CD4-positive, alpha-beta memory T cell (primary cell): ENCODE measurements at places on chromosomes 12 and 14.

- DNase-seq: no peak
Measured at GRCh38 chr12:52778833-52779232, 1.7 kb upstream of the KRT76 start.

DNA sequence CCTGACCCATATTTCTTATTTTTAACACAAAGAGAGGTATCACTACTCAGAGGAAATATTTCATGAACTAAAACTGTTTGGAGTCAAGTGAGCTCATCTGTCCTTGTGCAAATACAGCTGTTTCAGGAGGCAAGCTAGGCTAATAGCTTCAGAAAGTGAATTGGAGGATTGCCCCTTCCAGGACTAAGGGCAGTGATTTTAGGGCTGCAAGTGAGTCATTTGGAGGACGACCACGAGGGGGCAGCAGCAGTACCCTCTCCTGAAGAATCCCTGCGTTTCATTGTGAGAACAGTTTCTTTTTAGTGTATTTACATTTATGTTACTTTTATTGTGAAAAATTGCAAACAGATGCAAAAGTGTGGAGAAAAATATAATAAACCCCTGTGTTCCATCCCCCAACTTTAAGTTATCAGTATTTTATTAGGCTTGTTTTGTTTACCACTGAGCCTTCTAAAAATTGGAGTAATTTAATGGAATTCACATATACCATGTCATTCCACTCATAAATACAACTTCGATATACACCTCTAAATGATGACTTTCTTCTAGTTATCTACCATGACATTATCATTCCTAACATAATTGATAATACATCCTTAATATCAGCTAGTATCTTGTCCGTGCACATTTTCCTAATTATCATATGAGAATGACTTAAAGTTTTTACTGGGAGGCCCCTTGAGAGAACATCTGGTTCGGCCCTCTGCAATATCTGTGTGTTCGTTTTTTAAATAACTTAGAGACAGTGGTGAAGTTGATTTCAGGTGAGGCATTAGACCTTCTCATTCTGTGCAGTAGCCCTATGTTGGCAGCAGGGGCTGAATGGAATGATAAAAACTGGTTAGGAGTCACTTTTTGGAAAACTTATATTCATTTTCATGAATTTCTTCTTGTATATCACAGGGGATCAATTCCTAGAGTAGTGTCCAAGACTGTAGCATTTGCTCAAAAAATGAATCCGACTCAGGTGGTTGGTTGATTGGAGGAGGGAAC lies 13.7 kb downstream of the FOXJ2 start:
- peak; percentile 82 for DNase-seq

DNA sequence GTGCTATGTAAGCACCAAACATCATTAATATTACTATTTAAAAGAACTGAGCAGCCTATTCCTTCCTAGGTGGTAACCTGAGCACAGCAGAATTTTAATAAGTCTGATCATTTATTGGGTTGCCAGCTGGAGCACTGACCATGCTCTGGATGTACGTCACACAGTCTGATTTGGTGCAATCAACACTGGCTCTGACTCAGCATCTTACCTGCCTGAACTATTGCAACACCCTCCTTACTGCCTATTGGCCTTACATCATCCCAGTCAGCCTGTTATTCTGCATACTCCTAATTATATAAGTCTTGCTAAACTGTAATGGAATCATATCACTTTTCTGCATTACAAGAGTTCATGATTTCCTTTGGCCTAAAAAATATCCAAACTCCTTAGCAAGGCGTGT lies 149.7 kb downstream of the PTPRO start:
- no peak for DNase-seq

GRCh38 chr12:50351120-50352043 lies 45.0 kb downstream of the FAM186A start:
- no peak for DNase-seq

- no peak for DNase-seq
Measured at GRCh38 chr14:55470025-55470424, 29.6 kb upstream of the TBPL2 start.

DNA sequence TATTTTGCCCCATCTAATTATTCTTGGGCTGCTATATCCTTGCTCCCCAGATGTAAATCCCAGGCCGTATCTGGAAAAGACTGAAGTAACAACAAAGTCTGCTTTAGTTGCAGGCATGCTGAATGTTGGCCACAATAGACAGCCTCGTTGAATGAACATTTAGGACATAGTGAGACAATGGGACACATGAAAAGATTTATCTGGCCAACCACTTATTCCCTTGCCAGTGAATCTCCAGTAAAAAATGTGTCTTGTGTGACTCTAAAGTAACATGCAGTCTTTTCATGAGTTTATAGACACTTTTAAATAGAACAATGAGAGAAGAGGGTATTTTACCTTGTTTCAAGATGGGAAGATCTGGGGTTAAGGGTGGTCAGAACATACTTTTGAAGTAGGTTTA lies 60.2 kb upstream of the STXBP6 start:
- no peak for DNase-seq

DNA sequence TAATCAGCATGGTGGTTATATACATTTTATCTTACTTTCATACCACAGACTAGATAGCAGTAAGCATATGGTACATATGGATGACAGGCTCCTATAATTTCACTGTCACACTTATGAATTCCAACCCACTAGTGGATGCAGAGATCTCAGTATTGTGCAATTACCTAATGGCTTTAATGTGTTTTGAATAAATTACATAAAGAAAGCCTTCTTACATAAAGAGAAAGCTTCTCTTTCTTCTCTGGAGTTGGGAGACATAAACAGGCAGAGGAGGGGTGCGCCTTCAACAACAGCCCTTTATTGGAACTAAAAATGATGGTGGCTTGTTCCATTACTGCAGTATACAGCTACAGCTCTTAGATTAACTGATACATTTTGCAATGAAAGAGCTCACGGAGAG lies 52.6 kb downstream of the SAV1 start:
- DNase-seq: no peak

- no peak for DNase-seq
Measured at GRCh38 chr14:55867719-55868118, 250.5 kb upstream of the PELI2 start.

- DNase-seq: no peak
Measured at GRCh38 chr12:45627407-45628069, 102.0 kb upstream of the ARID2 start.

GRCh38 chr12:117447665-117448366 lies 86.4 kb upstream of the NOS1 start:
- DNase-seq: no peak

DNA sequence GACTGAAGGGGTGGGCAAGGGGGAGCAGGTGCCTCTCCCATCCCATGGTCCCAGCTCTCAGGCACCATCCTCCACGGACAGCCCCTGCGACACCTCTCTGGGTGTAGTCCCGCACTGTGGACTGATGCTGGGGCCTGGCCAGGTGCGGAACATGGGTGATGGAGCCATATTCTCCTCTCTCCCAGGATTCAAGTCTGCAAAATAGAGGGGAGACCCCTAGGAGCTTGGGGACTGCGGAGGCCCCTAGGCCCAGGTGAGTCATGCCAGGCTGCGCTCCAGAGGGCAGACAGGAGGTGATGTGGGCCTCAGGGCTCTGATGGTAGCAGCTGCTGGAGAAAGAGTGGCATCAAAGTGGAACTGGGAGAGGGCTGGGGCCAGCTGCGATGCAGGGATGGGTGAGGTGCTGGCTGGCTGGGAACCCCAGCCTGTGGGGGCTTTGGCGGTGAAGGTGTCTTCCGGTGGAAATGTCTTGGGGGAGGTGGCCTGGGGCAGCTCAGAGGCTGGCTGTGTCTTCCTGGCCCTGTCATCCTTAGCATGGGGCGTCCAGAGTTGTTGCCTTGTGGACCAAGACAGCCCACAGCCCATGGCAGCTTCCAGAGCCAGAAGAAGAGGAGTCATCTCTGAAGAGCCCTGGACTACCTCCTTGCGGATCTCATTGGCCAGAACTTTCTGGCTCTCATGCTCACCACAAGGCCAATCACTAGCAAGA lies 149.1 kb downstream of the KIF26A start:
- no peak for DNase-seq

DNA sequence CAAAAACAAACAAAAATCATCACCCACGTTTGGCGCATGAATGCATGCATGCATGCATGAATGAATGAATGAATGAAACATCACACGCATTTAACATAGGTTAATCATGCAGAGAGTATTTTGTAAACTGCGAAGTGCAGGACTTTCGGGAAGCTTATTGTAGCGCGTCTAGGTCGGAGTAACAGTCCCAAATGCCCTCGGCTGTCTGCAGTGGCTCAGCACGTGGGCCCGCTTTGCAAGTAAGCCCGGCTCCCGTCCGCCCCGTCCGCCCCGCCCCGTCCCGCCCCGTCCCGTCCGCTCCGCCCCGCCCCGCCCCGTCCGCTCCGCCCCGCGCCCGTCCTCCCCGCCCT lies 263 bp upstream of the IFT81 start:
- DNase-seq: no peak

DNA sequence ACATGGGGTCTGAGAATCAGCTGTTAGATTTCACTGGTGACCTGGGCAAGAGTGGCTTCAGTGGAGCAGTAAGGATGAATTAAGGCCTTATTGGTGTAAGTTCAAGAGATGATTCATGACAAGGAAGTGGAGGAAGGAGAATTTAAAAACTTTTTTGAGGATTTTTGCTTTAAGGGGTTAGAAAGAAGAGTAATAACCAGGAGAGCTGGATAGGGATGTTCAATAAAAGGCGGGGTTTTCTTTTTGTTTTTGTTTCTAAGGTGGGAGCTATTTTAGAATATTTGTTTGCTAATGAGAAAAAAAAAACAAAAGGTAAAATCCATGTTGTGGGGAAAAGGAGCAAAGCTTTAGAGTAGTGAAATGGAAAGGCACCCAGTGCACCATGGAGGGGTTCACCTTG lies 15.2 kb upstream of the TUBA1B start:
- no peak for DNase-seq

- DNase-seq: no peak
Measured at GRCh38 chr12:113071135-113072112, 14.9 kb downstream of the DTX1 start.

DNA sequence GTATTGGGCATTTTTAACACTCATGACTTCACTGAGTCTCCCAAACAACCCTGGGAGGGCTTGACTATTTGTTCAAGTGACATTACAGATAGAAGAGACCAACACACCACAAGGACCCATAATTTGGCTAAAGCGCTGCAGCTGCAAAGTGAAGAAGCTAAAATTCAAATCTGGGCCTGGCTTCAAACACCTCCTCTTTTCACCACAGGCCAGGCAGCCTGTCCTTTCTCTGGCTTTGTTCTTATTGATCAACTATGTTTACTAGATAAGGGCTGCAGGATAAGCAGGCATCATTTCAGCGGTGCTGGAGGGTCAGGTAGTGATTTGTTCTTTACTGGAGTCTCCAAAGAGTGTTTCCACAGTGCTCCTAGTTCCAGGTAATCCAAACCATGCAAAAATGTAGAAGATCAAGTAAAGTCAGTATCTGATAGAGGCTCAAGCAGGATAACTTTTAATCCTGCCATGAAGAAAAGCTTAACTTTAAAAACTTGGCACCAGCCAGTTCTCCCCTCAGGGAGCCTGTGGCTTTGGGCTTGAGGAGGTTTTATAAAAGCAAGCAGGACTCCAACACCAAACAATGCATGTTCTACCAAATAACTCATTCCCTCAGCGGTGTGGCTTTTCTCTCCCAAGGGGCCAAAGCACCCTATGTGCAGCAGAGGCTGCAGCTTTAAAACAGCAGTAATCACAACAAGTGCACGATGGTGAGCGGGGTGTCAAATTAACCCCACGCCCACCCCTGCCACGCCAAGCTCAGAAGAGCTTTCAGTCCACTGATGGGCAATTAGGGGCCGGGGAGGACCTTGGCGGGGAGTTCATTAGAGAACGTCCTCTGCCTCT lies 16.8 kb downstream of the CLMN start:
- DNase-seq: no peak
